CD8-positive, alpha-beta memory T cell (primary cell): ENCODE measurements at places on chromosomes 1 and 21.

DNA sequence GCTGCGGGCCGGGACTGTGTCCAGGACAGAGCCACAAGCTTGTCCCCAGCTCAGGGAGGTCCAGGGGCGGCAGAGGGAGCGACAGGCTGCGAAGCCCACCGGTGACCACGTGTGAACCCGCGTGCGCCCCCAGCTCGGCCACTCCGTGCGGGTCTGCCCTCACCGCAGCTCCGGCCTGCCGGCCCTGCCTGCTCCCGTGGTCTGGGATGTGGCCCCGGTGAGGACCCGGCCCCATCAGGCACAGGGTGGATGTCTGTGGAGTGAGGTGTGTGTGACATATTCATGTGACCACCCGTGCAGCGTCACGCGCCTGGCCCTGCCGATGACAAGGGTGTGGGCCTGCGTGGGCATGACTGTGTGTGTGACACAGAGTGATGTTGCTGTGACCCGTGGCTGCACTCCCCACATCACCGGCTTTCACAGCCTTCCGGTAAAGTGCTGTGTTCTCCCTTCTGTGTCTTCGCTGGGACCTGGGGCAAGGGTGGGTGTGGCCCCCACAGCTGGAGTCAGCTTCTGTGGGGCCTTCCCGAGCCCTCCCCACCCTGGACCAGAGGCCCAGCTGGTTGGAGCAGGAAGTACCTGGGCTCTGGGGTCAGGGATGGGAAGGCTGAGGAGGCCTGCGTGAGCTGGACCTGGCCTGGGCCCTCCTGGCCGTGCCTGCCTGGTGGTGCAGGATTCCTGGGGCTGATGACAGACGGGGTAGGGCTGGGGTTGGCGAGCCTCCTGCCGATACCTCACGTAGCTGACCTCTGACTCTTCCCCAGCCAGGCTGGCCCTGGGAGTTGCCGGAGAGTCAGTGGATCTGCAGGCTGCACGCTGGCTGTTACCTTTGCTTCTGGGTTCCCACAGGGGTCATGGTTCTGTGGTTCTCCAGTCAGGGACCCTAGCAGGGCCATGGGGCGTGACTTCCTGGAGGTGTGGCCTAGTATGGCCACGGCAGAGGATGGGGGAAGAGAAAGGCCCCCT, 4.1 kb downstream of the RNF223 start:
- DNase-seq: no peak

GRCh38 chr1:2460996-2461751, 14.9 kb upstream of the PLCH2 start:
- no peak for DNase-seq

DNA sequence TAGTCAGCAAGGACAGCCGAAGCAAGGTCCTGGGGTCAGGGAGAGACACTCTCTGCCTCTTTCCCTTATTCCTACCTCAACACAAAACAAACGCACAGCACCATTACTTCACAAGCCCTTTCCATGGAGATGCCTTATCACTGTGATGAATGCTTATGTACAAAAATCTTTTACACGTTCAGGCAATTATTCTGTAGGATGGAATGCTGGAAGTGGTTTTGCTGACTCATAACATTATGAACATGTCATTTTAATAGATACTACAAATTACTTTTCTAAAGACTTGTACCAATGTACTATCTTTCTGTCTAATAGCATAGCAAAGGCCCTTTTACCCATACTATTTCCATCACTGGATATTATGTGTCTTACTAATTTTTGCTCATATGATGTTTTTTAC, 98.4 kb downstream of the TTLL7 start:
- DNase-seq: no peak

DNA sequence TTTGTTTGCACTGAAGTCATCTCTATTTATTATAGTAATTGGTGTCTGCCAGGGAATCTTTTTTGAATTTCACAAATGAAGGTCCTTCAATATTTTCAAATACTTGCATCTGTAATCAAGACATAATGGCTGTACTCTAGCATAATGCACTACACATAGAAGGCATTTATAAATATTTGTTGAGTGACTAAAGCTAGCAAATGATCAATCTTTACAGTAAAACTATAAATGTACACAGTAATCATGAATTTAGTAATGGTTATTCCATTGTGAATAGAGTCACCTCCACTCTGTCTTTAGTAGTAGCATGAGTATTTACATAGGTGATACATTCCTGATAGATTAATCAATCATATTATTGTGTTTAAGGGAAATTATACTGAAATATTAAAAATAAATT, 119.6 kb downstream of the USH2A start:
- no peak for DNase-seq

GRCh38 chr21:27021801-27022200, 54.9 kb upstream of the ADAMTS5 start:
- no peak for DNase-seq

DNA sequence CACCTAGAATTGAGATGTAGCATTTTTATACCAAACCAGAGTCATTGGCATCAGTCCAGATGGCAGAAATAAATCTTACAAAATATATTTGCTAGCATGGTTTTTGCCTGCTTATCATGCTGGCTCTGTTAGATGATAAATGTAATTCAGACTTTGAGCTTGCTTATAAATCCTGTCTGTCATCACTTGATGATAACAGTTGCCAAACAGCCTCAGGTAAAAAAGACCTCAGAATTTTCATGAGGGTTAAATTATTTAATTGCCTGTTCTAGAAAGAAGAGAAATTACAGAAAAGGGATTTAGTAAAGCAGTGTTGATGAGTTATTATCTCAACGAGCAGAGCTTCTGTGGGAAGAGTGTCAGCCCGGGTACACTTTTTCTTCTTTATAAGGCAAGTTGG, 83.3 kb downstream of the FNBP1L start:
- no peak for DNase-seq

GRCh38 chr21:37848721-37849490, 67.4 kb downstream of the KCNJ6 start:
- DNase-seq: no peak

GRCh38 chr1:230272557-230272956, 153.6 kb downstream of the PGBD5 start:
- DNase-seq: no peak

DNA sequence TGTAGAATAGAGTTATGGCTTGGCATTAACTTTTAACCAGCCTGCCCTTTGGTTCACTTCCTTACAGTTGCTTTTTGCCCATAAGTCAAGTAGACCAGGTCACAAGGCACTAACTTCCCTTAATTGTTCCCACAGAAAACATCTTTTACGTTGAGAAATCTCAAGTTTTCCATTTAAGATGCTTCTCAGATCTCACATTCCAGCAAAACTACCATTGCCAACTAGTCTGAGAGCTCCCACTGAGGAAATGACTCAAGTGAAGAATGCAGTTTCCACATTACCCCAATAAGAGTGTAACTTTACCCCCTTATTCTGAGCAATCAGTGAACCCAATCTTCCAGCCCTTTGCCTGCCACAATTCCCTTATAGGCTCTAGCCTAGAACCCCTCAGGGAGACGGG, 502.2 kb upstream of the OLFM3 start:
- no peak for DNase-seq

DNA sequence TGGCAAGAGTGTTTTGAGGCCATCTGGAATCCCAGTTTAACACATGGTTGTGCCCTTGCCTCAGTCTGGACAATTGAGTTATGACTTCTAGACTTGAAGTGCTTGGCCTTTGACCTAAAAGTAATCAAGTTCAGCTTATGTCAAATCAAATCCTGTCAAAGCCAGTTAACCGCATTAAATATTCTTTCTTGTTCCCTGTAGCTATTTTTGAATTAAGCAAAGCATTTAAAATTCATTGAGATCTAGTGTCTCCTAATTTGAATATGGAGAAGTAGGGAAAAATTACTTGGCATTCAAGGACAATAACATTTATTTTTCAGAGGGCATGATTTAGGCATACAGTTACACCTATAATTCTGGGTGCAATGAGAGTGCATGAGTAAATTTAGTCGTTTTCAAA, 32.1 kb downstream of the MDM4 start:
- DNase-seq: no peak

GRCh38 chr1:161951646-161952045, 72.0 kb downstream of the OLFML2B start:
- DNase-seq: no peak

DNA sequence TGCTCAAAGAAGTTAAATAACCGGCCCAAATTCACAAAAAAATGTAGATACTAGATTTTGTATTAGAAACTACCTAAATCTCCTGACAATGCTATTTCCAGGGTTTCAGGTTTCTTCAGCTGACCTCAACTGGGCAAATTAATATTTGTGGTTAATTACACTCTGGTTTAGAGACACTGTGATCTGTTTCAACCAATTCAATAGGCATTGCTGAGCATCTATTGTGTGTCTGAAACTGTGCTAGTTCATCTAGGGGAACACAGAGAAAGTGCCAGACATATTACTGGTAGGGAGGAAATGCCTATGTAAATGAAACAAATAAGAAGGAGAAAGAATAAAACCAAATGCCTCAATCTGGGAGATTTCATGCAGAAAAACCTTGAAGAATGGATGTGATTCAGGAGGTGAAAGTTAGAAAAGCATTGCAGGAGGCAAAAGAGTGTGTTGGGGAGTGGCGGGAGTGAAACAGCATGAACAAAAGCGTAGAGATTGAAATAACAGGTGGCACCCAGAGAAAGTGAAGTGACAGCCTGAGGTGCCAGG, 51.3 kb upstream of the IVNS1ABP start:
- DNase-seq: no peak

DNA sequence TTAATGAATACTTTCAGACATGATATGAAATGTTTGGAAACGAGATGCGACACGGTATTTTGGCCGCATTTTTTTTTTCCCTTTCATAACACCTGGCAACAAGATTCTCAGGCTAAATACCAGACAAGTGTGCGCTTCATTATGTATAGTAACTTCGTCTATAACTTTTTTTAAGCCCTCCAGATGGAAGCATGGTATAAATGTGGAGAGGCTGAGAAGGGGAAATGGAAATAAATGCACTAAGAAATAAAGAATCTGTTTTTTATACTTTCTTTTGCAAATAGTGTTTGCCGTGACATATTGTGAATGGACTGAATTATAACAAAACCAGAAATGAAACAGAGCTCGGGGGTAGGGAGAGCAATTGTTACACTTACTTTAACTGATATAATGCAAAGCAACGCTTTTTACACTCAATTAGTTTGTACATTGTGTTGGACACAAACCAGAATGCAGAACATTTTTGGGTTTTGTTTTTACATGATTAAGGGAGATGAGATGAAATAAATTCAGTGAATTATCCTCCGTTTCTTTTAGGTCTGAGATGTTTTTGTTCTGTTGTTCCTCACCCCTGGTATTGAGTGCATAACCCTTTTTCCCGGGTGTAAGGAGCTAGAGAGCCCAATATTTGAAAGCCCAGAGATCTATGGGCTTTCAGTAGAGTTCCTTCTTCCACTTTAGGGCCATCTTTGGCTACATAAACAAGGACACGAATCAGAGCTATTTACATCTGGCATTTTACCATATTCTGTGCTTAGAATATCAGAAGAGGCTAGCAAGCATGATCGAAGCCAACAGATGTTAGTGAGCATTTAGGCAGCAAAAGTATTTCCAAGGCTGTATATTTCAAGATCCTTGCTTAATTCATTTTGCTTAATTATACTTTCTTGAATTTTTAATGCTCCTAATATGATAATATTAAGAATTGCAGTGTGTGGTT, 478.0 kb downstream of the CAMTA1 start:
- no peak for DNase-seq

DNA sequence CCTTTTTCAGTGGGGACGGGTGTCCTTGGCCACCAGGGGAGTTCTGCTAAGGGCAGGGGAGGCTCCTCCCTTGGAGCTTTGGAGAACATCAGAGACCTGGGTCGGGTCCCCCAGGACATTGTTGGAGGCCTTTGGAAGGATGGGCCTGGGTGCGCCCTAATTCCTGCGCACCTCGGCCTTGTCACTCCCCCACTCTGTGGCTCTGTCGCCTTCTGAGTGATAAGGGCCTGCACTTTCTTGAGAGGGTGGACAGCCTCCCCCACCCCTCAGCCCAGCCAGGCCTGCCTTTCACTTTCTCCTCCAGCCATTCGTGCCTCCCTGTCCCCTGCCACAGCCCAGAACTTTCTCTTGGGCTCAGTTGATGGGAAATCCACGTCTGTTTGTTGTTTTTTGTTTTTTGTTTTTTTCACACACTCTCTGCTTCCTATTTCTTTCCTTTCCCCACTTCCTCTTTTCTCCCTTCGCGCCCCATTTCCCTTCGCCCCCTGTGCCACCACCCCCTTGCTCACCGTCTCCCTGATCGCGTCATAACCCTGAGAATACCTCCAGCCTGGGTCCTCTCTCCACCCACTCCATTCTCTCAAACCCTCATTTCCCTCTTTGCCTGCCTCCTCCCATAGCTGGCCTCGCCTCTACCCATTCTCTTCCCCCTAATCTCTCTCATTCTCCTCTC, 85.6 kb downstream of the PAX7 start:
- DNase-seq: no peak

- DNase-seq: peak; percentile 8
Measured at GRCh38 chr1:19315378-19316198, 3.5 kb downstream of the SLC66A1 start.

- no peak for DNase-seq
Measured at GRCh38 chr1:32208469-32208868, 420 bp upstream of the DCDC2B start.

GRCh38 chr1:101128211-101128727, 102.7 kb upstream of the DPH5 start:
- DNase-seq: no peak

DNA sequence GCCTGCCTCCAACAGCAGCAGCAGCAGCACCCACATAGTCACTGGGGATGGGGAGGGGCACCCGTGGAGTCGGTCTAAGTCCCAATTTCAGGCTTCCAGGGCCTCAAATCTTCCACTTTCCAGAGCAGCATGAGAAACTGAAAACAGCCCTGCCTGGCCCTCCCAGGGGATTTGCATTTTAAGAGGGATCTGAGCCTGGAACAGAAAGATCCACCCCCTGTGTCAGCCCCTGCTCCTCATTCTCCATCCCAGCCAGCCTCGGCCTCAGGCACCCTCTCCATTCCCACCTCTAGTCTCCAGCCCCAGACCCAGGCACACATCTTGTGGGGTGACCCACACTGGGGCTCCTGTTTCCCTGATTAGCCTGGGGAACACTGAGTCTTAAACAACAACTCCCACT, 51.8 kb downstream of the FBXO2 start:
- DNase-seq: no peak

DNA sequence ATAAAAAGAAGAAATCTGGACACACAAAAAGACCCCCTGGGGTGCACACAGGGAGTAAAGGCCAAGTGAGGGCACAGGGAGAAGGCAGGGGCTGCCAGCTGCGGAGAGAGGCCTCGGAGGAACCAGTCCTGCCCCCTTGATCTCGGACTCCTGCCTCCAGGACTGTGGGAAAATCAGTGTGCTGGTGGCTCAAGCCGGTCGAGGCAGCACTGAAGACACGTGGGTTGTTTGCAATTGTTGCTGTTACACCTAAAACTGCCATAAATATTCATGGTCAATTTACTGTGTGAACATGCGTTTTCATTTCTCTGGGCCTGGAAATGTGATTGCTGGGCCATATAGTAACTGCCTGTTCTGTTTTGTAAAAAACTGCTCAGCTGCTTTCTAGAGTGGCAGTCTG, 18.5 kb downstream of the IBA57 start:
- no peak for DNase-seq

- DNase-seq: no peak
Measured at GRCh38 chr1:218364028-218364710, 19.0 kb downstream of the TGFB2 start.
